ENCODE measurements at places on chromosomes 5 and 9.

- no peak for DNase-seq
Measured at GRCh38 chr9:88749420-88749819, 214.4 kb downstream of the NXNL2 start.

DNA sequence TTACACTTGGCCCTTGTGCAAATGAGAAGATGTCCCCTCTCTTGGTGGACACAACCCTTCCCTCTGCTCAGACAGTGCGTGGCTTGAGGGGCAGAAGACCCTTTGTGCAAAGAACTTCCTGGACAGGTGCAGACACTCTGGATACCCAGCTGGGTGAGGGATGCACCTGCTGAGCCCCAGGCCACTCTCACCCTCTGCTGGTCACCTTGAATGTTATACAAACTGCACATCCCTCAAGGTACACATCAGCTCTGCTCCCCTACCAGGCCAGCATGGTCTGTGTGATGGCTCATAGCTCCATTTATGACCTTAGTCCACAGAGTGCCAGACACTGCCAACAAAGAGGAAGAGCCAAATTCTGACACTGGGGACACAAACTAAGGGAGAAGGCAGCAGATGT, 3.1 kb upstream of the DIRAS2 start:
- no peak for DNase-seq

GRCh38 chr5:14039576-14039975, 95.1 kb upstream of the DNAH5 start:
- no peak for DNase-seq

DNA sequence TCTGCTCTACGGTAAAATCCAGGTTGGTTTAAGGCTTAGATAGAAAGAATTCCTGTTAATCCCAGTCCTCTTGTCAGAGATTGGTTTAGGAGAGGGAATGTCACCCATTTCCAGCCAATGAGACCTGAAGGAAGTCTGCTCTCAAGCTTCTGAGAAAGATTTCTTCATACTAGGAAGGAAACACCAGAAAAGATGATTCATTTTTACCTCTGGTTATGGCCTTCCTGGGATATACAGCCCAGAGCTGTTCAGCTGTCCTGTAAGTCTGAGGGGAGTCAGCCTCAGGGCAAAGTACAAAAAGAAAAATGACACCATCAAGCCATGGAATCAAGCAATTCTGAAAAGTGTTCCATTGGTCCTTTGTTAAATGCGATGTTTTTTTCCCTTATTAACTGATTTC, 18.6 kb upstream of the CFAP95 start:
- no peak for DNase-seq

DNA sequence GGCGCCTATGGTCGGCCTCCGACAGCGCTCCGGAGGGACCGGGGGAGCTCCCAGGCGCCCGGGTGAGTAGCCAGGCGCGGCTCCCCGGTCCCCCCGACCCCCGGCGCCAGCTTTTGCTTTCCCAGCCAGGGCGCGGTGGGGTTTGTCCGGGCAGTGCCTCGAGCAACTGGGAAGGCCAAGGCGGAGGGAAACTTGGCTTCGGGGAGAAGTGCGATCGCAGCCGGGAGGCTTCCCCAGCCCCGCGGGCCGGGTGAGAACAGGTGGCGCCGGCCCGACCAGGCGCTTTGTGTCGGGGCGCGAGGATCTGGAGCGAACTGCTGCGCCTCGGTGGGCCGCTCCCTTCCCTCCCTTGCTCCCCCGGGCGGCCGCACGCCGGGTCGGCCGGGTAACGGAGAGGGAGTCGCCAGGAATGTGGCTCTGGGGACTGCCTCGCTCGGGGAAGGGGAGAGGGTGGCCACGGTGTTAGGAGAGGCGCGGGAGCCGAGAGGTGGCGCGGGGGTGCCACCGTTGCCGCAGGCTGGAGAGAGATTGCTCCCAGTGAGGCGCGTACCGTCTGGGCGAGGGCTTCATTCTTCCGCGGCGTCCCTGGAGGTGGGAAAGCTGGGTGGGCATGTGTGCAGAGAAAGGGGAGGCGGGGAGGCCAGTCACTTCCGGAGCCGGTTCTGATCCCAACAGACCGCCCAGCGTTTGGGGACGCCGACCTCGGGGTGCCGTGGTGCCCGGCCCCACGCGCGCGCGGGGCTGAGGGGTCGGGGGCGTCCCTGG, 561 bp downstream of the DAPK1 start:
- DNase-seq = no peak

- DNase-seq = no peak
Measured at GRCh38 chr9:38437193-38437823, 13.1 kb upstream of the IGFBPL1 start.

DNA sequence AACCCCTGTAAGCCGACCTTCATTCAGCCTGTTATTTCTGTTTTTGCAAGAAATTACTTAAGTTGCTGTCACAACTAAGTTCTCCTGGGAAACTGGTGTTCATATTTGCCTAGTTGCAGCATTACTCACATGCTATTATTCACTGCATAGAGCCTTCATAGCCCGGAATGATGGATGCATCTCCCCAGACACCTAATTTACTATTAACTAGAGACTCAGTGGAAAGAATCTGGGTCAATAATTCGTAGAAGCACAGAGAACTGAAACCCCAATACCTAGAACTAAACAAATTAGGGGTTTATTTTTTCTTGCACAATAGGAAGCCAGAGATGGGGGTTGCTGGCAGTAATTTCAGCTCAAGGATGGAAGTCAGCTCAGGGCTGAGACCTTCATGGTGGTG, 45.7 kb upstream of the FAM170A start:
- DNase-seq = no peak

- no peak for DNase-seq
Measured at GRCh38 chr5:72790186-72790585, 26.3 kb upstream of the TNPO1 start.

GRCh38 chr5:97377582-97377981, 194.5 kb upstream of the RIOK2 start:
- DNase-seq = no peak

- no peak for DNase-seq
Measured at GRCh38 chr5:146924132-146924531, 45.6 kb upstream of the PPP2R2B start.

DNA sequence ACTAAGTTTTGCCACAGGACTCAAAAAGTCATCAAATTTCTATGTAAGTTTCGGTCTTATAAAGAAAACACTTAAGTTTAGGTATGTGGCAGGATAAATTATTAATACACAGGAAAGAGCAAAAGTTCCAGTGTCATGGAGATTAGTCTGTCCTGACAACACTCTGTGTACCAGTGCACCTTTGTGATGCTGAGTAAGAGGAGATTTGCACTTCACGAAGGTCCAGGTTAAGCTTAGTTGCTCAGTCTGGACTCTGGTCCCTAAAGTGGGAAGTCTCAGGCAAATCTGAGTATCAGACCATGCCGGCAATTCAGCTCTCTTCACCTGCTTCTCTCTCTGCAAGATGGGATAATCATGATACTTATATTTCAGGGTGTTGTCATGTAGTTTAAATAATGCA, 139.5 kb upstream of the RASGRF2 start:
- DNase-seq = no peak

All from stimulated activated CD4-positive, alpha-beta T cell treated with anti-CD3 and anti-CD28 coated beads, Interleukin-1b, Interleukin-23, amount 100 ng/mL, for 1 hour (primary cell).